ENCODE measurements at places on chromosomes 1 and 21. TPM values are rescaled to one million over a fixed set of nuclear protein-coding genes. Genes with fewer than 3 reads are reported as not detected.
A peak's percentile ranks its signal among the peaks of the same experiment; 100 is the strongest.

GRCh38 chr1:58104960-58105359, 441.6 kb downstream of the OMA1 start:
- DNase-seq, result no peak

DNA sequence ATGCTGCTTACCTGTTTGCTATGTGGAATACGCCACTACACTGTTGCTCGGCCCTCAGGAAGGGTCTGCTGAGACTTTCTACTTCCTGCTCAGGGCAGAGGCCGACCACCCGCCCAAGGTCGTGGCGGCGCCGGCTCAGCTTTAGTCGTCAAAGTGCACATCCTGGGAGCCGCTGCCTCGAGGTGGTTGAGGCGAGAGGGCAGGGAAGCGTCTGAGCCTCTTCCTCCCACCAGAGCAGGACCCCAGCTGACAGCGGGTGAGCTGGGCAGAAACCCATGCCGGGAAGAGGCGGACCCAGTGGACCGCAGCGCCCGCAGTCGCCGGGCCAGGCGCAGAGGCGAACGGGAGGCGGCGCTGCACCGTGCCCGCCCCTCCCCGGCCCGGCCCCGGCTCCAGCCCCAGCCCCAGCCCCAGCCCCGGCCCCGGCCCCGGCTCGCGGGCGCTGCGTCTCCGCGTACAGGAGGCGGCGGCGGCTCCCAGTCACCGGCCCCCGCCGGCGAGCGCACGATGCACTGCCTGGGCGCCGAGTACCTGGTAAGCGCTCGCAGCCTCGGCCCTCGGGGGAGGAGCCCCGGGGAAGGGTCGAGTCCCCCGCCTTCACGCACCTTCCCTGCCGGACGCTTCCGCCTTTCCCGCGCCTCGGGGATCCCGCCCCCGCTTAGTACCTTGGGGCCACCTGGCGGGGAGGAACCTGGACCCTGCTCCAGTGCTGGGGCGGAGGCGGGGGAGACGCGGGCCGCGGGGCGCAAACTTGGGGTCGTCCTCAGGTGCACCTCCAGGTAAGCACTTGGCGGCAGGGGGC, at the start of gene SLC44A3:
Gene SLC44A3, plus strand, starts transcription at position 413 of the 802 bp plus-strand sequence. Its CDS starts 95 bp downstream, at position 508.
- DNase-seq, result no peak

GRCh38 chr1:92273039-92273438, 25.7 kb downstream of the GLMN start:
- no peak for DNase-seq

DNA sequence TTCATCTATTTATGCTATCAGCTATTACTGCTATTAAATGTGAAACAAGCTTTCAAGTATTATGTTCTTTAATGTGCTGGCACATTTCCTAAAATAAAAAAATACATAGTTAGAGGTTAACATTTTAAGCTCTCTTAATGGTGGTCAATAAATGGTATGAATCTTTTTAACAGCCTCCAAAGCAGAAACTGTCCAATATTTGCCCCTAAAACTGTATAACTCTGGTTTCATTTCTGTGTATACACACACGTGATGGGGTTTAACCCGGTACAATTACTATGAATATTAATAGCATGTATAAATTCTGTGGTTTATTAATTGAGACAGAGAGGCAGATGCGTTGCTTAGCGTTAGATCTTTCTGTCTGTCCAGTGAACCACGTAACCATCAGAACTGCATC, 2.2 kb downstream of the ESRRG start:
- DNase-seq, result no peak

DNA sequence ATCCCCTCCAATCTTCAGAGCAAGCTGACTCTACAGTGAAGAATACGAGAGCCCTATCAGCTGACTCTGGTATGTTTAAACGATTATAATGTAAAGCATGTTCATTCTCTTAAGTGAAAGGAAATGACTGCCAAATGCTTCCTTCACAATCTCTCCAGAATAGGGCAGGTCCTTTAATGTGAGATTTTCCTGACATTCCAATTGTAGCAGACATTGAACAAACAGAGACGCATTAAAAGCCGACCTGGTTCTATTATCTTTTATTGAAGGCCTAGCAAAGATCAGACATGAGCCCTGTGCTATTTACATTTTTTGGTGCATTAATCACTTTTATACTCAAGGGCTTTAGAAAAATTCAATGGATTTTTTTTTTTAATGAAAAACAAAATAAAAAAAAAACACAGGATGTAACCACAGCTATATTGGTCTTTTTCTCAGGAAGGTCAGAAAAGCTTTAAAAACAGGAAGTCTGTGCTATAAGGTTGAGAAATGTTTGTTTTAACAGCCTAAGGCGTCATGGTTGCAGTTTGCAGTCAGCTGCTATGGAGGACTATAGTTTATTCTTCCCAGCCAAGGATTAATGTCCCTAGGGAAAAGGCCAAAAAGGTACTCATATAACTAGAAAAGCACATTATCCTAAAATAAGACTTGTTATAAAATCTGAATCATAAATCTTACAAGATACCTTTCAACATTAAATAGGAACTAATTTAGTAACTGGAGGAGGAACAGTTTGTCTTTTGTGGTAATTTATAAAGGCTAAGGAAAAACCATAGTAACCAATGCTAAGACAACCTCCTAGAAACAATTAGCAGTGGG, 104.8 kb downstream of the RERE start:
- peak; percentile 67 for DNase-seq

GRCh38 chr1:224626042-224626441, 9.9 kb downstream of the CNIH3 start:
- no peak for DNase-seq

The RHBG gene
- total RNA-seq, result not detected

DNA sequence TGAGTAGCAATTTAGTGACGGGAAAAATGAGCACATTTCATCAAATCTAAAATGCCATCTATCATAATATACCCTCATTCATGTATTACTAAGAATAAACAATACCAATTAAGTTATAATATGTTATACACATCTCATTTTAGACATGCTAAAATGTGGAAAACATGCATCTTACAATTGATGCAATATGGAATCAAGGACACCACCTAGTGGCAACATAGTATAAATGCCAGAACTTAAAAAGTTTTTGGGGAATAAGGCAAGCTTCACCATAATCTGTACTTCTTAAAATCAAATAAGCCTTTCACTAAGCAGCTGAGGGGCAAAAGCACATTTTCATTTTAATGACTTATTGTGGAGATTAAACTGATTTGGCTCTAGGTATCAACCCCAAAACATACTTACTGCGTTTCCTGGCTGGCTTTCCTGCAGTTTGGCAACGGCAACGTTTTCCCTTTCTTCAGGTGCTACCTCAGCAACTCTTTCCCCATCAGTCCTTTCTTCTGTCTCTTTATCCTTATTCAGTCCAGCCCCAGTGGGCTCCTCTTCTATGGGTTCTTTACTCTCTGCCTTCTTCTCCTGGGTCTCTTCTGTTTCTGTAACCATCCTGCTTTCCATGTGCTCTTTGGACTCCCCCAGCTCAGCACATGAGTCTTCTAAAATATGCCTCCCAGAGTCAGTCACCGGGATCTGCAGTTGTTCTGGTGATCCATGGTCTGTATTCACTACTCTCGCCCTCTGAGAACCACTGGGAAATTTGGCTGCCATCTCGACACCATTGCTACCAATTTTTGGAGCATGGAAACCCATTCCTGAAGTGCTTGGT, 11.4 kb downstream of the SDE2 start:
- DNase-seq, result peak; percentile 68

The CFHR3 gene
- total RNA-seq, result not detected

The DMRTA2 gene
- total RNA-seq, result not detected

DNA sequence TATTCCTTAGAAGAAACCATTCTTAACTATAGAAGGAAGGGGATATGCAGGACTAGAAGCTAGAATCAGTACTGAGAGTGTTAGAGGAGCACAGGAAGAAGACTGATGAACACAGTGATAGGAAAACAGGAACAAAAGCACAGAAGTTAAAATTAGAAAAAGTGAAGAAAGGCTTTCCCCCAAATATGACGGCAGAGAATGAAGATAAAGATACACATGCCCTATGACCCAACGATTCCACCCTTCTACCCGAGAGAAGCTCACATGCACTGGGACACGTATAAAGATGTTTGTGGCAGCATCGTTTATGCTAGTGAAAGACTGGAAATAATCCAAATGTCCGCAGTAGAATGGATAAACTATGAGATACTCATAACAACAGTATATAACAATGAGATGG, 74.2 kb downstream of the DTL start:
- DNase-seq, result no peak

DNA sequence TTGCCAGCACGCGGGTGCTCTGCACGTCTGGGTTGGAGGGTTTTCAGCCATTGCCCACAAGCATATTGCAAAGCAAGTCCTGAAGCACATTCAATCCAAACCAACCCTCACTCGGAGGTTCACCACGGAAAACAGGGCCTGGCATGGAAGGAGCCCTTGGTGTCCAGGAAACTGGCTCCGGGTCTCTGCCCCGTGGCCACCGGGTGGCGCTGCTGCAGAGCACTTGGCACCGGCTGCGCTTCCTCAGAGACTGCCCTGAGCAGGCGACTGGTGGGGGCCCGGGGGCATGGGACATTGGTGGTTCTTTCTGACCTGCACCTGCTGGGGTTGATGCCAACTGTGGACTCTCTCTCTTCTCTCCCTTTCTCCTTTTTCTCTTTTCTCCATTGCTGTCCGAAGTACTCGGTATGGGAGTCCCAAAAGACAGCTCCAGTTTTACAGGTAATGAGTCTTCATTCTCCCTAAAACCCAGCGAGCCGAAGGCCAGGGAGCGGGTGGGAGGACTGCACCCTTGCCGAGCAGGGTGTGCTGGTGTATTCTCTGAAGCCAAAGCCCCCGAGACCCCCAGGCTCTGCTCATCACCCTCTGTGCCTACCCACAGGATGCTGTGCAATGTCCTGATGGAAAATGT, 4.1 kb upstream of the KCNAB2 start:
- DNase-seq, result no peak

The SEMA6C gene
- total RNA-seq, result 2.0 TPM

- DNase-seq, result no peak
Measured at GRCh38 chr1:32426489-32427255, 32.4 kb upstream of the BSDC1 start.

DNA sequence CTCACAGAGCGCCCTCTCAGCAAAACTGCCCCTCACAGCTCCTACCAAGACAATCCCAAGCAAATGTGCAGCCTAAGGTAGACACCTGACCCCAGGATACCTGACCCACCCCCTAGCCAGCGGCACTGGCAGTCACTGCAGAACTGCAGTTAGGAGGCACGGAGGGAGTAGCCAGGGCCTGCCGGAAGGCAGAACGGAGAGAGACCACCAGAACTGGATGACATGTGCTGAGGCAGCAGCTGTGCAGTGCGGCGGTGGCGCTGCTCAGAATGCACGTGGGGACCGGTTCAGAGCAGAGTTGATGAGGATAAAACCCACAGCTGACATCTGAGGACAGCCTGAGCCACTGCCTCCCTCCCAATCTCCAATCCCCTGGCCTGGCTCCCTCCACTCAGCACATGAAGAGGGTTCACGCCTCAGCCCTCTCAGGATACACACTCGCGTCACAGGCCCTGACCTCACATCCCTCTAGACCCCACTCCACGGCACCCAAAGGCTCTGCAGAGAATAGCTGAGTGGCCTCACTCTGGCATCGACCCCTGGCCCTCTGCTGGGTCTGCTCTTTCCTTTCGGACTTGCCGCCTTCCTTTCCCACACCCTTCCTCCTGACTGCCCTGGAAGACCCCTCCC, 29.6 kb downstream of the UBE2G2 start:
- no peak for DNase-seq

The NPPA gene
- total RNA-seq, result not detected

DNA sequence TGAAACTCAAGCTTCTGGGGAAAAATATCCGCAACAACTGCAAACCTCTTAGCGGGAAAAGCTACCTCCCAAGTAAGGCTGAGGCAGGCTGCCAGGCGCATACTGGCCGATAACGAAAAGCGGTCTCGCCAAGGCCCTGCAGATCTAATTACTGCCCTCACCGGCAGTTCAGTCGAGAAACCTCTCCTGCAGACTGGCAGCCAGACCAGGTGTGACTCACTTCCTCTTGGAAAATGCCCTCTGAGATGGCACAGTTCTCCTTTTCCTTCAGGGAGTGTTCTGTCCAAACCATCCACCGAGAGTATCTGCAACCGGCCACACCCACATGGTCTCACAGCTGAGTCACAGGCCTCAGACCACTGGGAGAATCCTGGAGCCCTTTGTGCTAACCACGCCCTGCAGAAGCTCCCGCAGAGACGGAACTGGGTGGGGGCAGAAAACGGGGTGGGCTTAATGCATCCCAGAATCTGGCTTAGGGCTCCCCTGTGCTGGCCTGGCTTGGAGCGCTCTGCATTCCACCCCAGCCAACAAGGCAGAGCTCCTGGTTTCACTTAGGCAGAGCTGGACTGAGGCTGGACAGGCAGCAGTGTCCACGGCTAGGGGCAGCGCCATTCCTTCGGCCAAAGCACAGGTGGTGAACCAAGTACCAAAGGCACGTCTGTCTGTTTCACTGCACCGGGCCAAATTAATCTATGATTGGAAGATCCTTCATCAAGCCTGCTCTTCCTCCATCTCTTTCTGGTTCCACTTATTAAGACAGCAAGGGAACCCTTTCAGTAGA, 1.2 kb downstream of the S100A10 start:
- DNase-seq, result no peak

The C1orf53 gene
- total RNA-seq, result 2.4 TPM

The ZNF670 gene
- 8.0 TPM for total RNA-seq

- peak; percentile 89 for DNase-seq
Measured at GRCh38 chr1:93749894-93750301, 68.3 kb upstream of the BCAR3 start.

- peak; percentile 91 for DNase-seq
Measured at GRCh38 chr1:110872745-110873720, at the start of gene CD53. Gene CD53 (plus strand): TSS chr1:110873148. CDS start chr1:110891409, 18,261 bp downstream.

- no peak for DNase-seq
Measured at GRCh38 chr1:1554550-1554925, 14.1 kb upstream of the TMEM240 start.

DNA sequence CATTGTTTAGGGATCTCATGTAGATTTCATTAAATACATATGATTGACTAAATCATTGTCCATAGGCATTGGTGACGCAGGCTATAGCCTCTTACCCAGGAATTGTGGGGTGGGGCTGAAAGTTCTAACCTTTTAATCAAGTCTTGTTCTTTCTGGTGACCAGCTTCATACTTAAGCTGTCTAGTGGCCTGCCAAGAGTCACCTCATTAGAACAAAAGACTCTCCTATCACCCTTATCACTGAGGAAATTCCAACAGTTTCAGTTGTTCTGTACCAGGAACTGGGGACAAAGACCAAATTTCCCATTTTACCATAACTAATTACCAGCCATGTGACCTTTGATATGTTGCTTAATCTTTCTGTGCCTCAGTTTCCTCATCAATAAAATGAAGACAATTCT, 298.5 kb downstream of the PBX1 start:
- no peak for DNase-seq

DNA sequence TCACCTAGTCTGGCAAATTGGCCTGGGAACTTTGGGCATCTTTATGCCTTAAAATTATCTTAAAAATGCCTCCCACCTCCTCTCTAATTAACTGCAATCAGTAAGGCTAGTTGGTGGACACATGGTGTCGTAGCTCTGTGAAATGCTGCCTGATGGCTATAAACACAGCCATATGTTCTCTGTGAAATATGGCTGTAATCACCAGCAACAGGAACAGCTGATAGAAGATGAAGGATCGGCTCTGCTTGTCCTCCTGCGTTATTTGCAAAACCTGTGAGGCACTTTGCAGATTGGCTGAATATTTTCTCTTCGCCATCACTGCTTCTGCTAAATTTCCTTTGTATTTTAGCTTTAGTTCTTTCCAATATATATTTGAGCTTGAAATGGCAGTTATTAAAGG, 419.6 kb downstream of the RWDD3 start:
- no peak for DNase-seq

GRCh38 chr1:98005326-98006010, 84.6 kb upstream of the DPYD start:
- DNase-seq, result no peak

The RHD gene
- not detected for total RNA-seq

Data from OCI-LY7 (cell line).